ENCODE measurements at places on chromosomes 2 and 18.

DNA sequence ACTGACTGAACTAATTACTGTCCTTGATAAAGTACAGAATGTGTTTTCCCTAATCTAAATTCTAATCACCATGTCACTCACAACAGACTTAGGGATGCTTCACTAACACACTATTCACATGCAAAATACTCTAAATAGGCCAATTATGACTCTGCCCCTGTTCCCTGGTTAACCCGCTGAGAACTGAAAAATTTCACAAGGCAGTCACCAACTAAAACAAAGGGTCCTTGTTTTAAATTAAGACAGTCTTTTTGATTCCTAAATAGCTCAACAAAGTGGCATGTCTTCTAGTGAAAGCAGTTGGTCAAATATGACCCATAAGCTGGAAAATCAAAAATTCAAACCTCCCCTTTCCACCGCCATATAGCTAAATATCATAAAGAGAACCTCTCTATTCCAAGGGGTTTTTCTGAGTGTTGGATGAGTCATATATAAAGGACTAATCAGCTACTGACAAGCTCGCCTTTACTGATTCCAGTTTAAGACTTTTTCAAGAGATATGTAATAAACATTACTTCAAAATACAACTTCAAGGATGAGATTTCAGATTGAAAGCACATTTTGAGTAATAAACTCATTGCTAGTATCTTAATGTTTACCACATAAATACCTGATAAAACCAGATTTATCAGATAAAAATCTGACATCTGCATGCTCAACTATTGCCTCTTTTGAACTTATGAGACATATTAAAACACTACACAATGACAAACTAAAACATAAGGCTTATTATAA is 235.8 kb downstream of the TCF4 start:
- DNase-seq = no peak

DNA sequence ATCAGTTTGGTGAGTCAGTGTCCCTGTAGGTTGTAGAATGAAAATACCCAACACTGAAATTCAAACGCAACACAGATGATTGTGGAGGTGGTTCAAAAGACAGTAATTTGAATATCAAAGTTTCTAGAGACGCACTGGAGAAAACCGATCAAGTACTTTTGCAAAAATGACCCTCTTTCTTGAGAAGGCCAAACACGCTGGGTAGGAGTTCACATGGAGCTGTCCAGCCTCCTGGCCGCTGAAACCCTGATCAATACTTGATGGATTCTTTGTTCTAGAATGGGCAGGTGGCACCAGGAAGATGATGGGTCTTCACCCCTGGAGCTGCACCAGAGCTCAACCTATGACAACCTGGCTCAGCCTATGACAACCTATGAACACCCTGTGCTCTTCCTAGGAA is 39.7 kb upstream of the UBE2F start:
- no peak for DNase-seq

DNA sequence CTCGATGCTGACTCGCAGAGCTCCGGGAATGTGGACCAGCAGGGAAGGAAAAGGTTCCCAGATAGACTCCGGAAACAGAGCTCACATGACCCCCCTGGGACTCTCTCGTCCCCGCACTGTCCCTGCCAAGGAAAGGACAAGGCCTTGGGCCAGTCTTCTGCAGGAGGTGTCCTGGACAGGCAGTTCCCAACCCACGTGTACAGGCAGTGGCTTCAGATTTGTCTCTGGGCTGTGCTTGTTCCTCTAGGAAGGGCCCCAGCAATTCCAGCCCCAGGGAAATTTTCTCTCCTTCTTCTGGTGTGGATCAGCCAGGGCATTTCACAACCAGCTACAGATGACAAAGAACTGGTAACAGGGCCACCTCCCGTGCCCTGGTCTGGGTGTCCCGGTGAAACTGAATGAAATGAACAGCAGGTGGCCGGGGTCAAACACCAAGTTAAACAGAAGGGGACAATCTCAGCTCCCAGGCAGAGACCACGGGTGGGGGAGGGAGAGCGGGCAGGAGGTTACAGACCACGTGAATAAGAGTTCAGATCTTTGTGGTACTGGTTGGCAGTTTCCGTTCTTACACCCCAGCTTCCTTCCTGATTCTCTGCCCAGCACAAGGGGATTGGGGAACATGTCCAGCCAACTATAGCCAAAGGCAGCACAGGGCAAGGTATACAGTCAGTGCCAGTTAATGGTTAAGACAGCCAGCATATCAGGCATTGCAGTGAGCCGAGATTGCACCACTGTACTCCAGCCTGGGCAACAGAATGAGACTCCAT is 52.2 kb upstream of the CAB39 start:
- DNase-seq = no peak

- DNase-seq = no peak
These were observed 281.8 kb upstream of the TCF4 start for GRCh38 chr18:55869556-55870501.

DNA sequence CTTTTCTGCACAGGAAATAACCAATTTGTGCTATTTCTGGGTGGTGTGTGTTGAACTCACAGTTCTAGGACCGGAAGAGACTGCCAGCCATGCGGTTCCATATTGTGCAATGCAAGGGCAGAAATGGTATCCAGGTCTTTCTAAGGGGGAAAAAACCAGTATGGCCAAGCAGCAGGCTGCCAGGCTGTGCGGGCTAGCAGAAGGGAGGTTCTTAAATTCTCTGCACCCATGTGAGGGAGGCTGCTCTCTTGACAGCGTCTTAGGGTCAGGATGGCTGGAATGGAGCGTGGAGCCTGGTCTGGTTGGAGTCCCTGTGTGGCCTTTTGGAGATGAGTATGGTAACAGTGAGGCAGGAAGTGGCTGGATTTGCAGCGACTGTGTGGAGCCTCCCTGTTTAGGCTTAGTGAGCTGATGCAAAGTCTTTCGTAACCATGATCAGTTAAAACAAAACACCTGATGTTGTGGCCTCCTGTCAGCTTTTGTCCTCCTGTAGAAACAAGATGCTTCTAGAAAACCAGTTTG is 52.6 kb downstream of the NCK2 start:
- no peak for DNase-seq

GRCh38 chr2:161613161-161613560 is 11.1 kb upstream of the SLC4A10 start:
- DNase-seq = no peak

- no peak for DNase-seq
These were observed 32.9 kb upstream of the NDUFV2 start for GRCh38 chr18:9069601-9070000.

GRCh38 chr18:36672437-36673344 is 156.1 kb downstream of the TPGS2 start:
- DNase-seq = no peak

DNA sequence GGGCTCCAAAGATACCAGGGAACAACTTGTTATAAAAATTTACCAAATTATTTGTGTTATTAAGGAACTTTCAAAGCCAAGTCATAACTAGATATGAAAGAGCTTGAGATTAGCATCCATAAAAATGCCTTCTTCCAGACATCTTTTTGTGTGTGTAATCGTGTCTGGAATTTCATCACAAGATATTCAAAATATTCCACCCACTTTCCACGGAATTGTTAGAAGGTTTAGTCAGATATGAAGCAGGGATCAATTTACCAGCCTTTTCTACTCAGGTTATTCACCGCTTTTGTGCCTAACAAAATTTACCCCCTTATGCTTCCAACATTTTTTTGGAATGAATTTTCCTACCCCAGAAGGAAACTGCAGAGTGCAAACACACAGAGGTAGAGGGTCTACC is 130.2 kb upstream of the ACVR2A start:
- DNase-seq = no peak

- DNase-seq = no peak
These were observed 2.8 kb downstream of the WDR54 start for GRCh38 chr2:74424139-74424992.

GRCh38 chr2:175402571-175402970 is 221.1 kb upstream of the ATP5MC3 start:
- DNase-seq = no peak

DNA sequence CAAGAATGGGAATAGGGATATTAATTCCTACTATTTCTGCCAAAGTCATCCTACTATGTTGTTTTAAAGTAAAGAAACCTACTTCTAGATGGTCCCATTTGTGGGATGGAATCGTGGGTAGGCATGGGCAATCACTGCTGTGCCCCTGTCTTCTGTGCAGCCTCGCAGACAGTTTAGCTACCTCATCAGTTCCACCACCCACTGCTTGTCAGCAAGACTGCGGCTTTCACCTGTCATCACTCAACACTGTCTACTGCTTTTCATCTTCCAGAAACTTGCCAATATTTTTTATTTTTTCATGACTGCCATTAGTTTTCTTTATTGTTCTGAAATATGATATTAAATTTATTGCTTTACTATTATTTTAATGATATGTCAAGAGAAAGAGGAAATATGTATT is 368.1 kb upstream of the KYNU start:
- no peak for DNase-seq

GRCh38 chr2:10985260-10985659 is 73.5 kb downstream of the KCNF1 start:
- DNase-seq = no peak

DNA sequence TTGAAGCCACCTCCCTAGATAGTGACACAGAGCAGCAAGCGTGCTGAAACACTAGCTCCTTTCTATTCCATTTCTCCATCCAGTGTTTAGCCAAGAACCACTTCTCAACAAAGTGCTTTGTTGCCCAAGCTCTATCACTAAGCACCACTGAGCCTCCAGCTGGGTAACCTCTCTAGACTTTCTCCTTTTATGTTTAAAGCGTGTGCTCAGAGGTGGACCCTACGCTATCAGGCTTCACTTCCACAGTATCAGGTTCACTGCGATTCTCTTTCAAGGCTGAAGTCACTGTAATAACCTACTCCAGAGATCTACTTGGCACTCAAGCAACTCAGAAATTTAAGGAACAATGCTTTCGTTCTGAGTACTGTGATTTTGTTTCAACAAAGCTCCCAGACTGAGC is 197.9 kb downstream of the LNPK start:
- DNase-seq = no peak
